ENCODE measurements at places on chromosomes 16 and 17.
A peak's percentile ranks its signal among the peaks of the same experiment; 100 is the strongest.

DNA sequence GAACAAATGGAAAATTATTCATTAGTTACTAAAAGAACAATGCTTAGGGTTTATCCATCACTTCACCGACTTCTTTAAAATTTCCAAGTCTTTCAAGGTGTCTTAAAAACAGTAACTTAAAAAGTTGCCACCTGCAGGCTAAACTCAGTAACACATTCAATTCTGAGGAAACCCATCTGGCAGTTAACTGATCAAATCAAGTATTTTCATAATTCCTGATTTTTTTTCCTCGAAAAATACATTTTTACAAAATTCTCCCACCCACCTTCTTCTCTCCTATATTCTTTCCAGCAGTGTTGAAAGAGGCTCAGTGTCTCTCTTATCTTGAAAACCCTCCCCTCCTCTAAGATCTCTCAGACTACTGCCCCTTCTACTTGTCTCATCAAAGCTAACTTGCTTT, 29.9 kb downstream of the PARN start:
- no peak for DNase-seq

- DNase-seq: no peak
Measured at GRCh38 chr16:55539488-55539887, 27.0 kb upstream of the CAPNS2 start.

- DNase-seq: peak; percentile 42
Measured at GRCh38 chr16:51759329-51759728, 608.3 kb upstream of the SALL1 start.

GRCh38 chr16:82328881-82329469, 159.0 kb upstream of the MPHOSPH6 start:
- DNase-seq: peak; percentile 90

GRCh38 chr17:19322861-19323260, 39.7 kb downstream of the B9D1 start:
- DNase-seq: no peak

- no peak for DNase-seq
Measured at GRCh38 chr17:79057737-79058385, 16.8 kb upstream of the ENGASE start.

GRCh38 chr17:64281962-64282752, 19.1 kb upstream of the TEX2 start:
- DNase-seq: peak; percentile 49

GRCh38 chr16:48087639-48088038, 68.2 kb downstream of the ABCC12 start:
- no peak for DNase-seq

DNA sequence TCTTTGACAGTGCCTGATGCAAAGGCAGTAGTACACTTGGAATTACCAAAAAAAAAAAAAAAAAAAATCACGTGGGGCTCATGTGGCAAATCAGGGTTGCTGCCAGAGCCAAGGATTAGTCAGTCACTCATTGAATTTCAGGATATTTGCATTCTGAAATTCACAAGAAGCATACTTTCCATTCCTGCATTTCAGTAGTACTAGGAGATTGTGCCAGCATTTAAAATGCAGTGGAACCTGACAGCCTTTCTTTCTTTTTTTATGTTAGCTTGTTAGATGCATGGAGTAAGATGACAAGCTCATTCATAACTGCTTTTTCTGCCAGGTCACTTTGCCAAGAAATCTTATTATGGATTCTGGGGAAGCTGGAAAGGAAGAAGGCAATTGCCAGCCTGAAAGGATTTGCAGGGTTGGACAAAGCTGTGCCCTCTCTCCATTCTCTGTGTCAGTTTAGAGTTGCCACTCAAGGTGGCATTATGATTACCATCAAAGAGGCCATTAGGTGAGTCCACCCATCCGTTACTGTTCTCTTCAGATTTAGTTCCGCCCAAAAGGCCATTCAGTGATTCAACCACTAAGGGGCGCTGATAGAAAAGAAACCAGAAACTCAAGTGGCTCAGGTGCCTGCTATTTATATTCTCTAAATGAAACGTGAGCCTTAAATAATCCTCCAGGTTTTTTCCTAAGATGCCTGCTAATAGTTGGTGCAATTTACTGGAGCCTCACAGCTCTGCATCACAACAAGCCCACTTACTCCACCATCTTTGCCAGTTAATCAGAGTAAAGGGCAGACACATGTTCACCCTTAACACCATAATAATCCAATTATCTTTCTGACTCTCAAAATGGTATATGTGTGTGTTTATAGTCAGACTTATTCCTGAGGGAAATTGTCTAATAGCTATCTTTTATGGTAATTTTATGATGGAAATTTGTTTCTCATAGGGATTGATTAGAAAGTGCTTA, 59.0 kb downstream of the TANGO6 start:
- DNase-seq: peak; percentile 88
